AG10803 (cell line): ENCODE measurements at places on chromosomes 11 and 22.

- DNase-seq: no peak
These were observed 3.8 kb upstream of the CPT1A start for GRCh38 chr11:68845351-68846002.

DNA sequence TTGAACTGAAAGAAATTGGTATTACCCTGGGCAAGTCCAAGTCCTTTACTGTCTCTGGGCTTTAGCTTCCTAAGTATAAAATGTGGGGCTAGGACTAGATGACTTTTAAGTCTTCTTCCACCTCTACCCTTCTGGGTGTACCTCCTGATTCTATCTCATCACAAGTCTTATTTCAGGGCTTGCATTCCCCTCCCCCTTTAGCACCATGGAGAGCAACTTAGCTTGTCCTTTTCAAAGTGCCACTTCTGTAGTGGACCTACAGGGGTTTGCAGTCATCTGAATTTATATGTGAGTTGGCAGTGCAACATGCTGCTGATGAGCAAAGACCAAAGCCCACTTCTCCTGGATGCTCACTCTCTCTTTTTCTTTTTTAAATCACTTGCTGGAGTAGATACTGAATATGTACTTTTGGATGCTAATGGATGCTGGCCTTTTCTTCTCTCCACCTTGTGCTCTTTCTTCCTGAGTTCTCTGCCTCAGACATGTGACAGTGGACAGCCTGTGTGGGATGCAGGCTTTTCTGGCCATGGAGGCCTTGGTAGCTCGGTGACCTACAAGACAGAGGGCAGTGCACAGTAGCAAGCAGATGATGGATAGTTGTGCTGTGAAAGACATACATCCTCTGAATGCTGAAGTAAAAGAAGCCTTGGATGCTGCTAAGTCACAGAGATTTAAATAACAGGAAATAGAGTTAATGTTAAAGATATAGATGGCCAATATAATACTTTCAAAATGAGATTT is 185.0 kb downstream of the NELL1 start:
- no peak for DNase-seq

DNA sequence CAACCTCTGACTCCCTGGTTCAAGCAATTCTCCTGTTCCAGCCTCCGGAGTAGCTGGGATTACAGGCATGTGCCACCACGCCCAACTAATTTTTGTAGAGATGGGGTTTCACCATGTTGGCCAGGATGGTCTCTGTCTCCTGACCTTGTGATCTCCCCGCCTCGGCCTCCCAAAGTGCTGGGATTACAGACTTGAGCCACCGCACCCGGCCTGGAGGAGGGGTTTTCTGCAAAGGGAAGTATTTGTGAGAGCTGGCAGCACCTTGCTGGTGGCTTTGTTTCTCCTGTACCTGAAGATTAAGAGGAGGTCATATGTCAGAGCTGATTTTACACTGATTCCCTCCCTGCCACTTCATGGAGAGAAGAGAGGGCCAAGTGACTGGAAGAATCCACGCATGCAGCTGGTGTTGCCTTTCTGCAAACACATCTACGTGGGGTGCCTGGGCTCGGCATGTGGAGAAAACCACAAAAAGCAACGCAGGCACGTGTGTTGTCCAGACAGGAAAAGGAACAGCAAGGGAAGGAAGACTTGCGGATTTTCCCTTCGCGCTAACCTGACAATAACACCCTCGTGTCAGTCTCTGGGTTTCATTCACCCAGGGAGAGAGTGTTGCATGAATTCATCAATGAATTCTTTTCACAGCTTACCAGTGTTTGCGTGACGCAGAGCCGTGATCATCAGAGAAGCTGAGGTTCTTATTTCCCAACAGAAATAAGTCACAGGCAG is 61.9 kb downstream of the TSPAN18 start:
- peak; percentile 45 for DNase-seq

- DNase-seq: no peak
These were observed 30.0 kb downstream of the CYB5R2 start for GRCh38 chr11:7643314-7643713.

DNA sequence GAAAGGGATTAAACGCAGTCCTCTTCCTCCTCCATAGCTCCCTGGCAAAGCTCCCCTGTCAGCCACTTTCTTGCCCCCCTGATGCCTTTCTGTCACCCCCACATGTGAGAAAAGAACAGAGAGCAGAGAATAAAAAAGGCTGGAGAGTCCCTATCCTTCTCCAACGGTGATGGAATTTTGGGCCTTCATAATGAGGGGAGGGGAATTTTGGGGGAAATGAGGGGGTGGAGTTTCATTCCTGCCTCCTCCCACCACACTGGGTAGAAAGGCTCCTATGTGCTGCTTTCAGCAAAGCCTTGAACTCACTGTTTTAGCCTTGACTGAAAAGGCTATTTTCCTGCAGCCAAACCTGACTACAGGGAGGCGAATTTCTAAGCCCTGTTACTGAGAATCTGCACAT is 59.3 kb downstream of the C11orf58 start:
- DNase-seq: no peak

DNA sequence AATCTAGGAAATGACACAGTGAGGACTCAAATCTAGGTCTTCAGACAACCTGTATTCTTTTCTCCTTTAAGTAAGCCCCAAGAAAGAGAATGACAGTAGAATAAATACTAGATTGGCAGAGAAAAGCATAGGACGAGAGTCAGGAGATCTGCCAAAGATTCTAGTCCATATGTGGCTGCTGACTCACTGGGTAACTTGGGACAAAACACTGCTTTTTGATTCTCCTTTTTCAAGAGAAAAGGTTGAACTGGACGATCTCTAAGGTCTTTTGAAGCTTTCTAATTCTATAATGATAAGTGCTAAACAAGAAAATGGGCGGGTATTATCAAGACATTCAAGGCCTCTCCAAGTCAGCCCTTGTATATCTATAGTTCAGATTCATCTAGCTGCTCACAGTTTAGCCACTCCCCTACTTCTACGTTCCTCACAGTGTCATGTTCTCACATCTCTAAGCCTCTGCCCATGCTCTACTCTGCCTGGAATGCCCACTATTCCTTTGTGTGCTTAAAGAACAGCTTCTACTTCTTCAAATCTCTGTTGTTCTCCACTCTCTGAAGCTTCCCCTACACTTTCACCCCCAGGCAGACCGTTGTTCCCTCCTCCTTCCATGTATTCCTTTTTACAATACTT is 53.0 kb downstream of the RELT start:
- DNase-seq: peak; percentile 50
